Stimulated activated CD4-positive, alpha-beta T cell treated with anti-CD3 and anti-CD28 coated beads, Interleukin-1b, Interleukin-23, amount 100 ng/mL, for 48 hours (primary cell): ENCODE measurements at places on chromosomes 5 and 9.

GRCh38 chr5:94693043-94693822 is 74.8 kb downstream of the SLF1 start:
- DNase-seq = no peak

DNA sequence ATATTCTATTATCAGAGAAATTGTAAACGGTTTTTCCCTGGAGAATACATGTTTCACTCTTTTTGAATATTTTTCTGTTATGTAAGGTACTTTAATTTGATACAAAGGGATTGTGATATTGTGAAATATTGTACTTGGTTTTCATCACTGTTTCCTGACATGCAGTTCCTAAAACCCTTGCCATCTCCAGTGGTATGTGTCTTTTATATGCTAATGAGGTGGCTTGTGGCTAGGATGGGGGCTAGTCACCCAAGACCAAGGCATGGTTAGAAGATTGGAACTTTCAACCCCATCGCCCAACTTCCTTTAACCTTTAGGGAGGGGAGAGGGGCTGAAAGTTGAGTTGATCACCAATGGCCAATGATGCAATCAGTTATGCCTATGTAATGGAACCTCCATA is 160.6 kb downstream of the TAF11L14 start:
- DNase-seq = no peak

DNA sequence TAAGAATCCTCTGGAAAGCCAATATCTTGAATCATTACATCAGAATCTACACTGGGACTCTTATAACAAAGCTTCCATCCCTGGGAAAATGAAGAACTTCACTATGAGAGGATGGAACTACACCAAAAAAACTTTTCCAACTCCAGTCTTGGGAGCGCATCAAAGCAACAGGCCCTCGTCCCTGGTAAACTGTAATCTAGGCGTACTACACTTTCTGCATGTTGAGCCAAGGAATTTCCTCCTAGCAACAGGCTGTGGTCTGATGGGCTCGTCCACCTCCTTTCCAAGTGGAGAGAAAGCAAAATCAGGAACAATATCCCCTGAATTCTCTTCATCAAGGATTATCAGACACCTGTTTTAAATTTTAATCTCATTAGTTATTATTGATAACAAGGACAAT is 94.1 kb downstream of the NFIB start:
- DNase-seq = no peak

GRCh38 chr9:7507026-7507425 is 292.6 kb downstream of the DMAC1 start:
- no peak for DNase-seq

GRCh38 chr9:90107040-90107725 is 502.4 kb downstream of the GADD45G start:
- DNase-seq = no peak

DNA sequence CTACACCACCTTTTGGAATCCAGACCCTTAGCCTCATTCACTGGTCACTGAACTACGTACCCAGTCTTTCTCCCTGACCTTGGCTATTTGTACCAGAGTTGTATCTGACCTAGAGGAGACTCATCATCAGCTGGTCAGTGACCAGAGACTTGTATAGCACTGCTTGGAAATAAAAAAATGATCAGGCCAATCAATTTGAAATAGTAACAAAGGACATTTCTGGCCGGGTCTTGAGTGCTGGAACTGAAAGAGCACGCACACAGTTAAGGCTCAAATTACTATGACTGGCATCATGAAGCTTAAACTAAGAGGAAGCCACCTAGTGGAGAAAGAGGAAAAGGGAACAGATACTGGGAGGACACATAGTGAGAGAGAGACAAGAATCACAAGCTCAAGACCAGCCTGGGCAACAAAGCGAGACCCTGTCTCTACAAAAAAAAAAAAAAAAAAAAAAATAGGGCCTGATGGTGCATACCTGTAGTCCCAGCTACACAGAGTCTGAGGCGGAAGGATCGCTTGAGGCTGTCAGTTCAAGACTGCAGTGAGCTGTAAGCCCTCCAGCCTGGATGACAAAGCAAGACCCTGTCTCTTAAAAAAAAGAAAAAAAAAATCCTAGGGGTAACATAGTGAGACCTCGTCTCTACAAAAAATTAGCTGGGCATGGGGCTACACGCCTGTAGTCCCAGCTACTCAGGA is 12.8 kb upstream of the SRP19 start:
- DNase-seq = no peak

DNA sequence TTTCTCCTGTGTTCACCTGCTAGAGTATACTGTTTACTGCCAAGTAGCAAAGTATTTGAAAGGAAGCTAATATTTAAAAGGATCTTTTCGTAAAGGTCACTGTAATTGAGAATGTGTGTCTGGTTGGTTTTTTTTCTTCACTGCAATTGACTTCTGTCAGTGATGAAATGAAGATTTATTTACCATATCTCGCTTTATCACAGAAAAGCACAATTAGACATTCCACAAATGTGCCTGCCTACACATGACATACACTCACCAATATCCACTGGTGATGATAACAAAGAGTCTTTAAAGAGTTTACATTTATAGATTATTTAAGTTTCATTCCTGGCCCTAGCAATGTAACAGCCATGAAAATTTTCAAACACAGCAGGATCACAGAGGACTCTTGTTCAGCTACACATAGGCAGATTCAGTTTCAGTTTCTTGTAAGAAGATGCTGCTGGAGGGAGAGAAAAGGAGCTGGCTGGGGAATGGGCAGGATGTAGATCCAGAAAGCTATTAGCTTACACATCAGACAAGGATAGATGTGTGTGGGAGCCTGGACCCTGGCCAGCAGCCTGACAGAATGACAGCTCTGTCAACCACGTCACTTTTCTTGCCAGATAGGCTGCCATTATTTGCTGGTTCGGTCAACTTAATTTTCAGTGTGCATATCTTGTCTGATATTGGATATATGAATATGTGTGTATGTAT is 104.0 kb downstream of the GDNF start:
- no peak for DNase-seq

DNA sequence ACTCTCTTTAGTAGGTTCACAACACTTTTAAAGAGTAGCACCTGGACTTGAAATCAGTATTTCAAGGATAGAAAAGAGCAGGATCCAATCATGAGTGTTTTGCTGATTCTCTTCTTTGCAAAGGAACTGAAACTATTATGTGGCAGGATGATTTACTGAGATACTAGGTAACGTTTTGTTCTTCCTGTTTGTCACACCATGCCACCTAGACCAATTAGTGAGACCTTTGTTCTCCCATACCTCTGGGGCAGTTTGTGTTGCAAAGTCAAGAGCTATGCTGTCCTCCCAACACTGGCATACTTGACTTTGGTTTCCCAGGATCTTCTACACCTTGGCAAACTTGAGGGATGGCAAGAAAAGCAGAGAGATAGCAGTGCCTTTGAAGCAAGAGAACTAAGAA is 43.4 kb downstream of the PPP1R2B start:
- no peak for DNase-seq

DNA sequence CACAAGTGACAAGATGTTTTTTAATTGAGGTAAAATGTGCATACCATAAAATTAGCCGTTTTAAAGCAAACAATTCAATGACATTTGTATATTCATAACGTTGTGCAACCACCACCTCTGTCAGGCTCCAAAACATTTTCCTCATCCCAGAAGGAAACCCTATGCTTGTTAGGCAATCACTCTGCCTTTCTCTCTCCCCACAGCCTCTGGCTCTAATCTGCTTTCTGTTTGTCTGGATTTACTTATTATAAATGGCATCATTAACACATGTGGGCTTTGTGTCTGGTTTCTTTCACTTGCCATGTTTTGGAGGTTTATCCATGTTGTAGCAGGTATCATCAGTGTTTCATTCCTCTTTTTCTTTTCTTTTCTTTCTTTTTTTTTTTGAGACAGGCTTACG is 1.4 kb upstream of the N4BP3 start:
- no peak for DNase-seq

GRCh38 chr9:136660971-136661550 is 1.7 kb upstream of the EGFL7 start:
- DNase-seq = no peak

DNA sequence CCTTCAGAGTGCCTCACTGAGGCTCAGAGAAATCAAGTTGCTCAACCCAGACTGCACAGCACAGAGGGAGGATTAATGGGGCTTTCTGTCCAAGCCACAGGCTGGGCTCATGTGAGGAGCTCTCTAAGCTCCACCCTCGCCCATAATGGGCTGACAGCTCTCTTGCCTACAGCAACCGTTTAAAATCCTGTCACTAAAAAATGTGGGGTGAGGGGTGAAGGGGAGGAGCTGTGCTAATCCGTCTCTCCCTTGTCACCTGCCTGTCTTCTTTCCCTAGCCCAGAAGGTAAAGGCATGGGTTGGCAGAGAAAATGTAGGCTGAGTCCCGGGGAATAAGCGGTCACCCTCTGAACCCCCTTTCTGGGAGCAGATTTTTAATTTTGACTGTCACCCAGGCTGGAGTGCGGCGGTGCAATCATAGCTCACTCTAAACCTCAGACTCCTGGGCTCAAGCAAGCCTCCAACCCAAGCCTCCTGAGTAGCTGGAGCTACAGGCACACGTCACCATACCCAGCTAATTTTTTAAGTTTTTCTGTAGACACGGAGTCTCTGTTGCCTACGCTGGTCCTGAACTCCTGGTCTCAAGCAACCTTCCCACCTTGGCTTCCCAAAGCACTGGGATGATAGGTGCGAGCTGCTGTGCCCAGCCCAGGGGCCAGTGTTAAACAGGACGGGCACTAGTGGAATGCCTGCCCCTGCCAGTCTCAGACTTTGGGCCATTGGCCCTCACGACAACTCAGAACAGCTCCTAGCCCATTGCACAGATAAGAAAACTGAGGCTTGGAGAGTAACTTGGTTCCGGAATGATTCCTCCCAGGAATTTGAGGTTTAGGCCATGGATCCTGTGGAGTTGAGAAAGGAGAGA is 89.5 kb downstream of the LMX1B start:
- DNase-seq = no peak

DNA sequence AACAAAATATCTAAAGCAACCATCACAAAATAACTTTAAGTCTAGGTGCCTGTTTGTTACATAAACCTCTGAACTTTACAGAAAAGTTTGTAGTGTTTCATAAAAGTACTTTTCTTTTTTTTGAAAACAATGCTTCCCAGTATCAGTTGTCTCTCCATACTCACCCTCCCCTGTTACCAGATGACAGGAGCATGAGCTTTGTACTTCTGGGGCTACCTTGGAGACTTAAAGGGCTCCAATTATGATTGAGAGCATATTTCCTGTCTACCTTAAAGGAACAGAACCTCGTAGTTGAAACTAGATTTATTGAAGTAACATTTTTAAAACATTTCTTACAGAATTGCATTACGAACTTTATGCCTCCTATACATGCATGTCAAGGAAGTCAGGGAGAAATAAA is 55.4 kb upstream of the PPP1R2B start:
- DNase-seq = no peak

- DNase-seq = no peak
These were observed 7.9 kb downstream of the C9orf50 start for GRCh38 chr9:129612815-129613519.

GRCh38 chr9:98306384-98307145 is 51.1 kb upstream of the TBC1D2 start:
- DNase-seq = no peak

GRCh38 chr9:15211160-15211814 is 95.7 kb downstream of the TTC39B start:
- peak; percentile 44 for DNase-seq

DNA sequence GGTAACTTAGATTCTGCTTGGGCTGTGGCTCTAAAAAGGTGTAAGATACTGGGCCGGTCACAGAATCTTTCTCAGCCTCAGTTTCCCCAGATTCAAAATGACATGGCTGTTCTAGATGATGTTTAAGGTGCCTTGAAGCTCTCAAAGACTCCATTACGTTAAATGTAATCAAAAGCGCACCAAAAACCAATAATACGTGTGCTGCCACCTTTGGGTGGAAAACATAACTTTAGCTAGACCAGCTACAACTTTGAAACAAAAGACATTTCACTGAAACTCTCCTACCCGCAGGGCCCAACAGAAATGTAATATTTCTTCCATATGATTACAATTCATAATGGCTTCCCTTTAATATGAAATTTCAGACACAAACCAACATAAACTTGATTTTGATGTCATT is 35.0 kb upstream of the PCSK5 start:
- DNase-seq = no peak

GRCh38 chr5:166338801-166339200 is 1952.6 kb upstream of the WWC1 start:
- no peak for DNase-seq

GRCh38 chr5:133425222-133425621 is 187.1 kb downstream of the FSTL4 start:
- DNase-seq = no peak

DNA sequence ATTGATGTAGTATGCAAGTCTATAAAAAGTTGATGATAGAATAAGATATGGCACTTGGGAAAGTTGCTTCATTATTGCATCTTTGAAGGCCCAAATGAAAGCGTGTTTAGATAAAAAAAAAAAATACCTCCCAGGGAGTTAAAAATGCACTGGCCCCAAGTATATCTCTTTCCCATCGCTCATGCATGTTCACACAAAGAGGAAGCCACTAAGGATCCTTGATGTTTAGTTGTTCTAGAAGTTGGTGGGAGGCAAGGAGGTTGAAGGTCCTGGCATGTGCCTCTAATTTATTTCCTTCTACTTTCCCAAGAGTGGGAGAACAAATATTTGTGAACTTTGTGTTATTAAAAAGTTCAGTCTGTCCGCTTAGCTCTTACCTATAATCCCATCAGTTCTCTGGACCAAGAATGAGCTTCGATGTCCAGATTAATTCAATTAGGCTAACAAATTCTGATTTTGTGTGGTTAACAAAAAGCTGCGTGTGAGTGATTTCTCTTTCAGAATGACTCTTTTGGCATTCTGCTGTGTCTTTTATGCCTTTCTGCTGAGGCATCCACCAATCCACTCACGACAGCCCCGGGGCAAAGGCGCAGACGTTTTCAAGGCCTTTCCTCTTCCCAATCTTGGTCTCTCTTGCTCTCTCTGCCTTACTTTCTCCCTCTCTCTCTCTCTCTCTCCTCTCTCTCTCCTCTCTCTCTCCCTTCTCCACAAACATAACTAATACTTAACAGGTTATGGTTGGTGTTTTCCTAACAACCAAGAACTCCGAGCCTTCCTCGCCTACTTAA is 135.1 kb upstream of the ERCC6L2 start:
- DNase-seq = no peak

- no peak for DNase-seq
These were observed 43.4 kb downstream of the EPB41L4B start for GRCh38 chr9:109277451-109277850.

DNA sequence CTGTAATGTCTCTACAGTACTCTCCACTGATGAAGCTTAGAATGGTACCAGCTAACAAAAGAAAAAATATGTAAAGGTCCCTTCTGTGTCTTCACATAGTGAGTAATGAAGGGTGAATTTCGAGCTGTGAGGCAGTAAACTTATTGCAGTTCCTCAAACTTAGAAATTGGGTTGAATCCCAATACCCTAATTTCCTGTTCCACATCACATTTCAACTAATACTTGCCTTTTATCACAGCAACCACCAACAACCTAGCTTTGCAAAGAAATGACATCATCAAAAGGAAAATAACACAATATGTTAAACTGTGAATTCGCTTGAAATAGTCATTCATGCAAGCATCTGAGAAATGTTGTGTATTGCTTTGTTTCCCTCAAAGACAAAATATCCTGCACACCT is 9.4 kb upstream of the TNFAIP8 start:
- no peak for DNase-seq

GRCh38 chr5:132099905-132100304 is 26.3 kb downstream of the CSF2 start:
- DNase-seq = no peak
